Activated CD4-positive, alpha-beta T cell treated with anti-CD3 and anti-CD28 coated beads, Interleukin-2, amount 10 ng/mL, durations not matched to agents 24 days and 14 days (primary cell): ENCODE measurements at places on chromosomes 16 and 17. TPM values are rescaled to one million over a fixed set of nuclear protein-coding genes. Genes with fewer than 3 reads are reported as not detected.

GRCh38 chr17:76296889-76297288 is 11.2 kb downstream of the QRICH2 start:
- H3K27me3 ChIP-seq = no peaks in the 10 kb centered on the region
- no peak overlapping the region for H3K4me3 ChIP-seq
- peaks cover 2% of the 10 kb centered on the region for H3K4me1 ChIP-seq
- no peak for DNase-seq
- H3K36me3 ChIP-seq = peaks cover 3% of the 10 kb centered on the region
- H3K27ac ChIP-seq = no peak overlapping the region

DNA sequence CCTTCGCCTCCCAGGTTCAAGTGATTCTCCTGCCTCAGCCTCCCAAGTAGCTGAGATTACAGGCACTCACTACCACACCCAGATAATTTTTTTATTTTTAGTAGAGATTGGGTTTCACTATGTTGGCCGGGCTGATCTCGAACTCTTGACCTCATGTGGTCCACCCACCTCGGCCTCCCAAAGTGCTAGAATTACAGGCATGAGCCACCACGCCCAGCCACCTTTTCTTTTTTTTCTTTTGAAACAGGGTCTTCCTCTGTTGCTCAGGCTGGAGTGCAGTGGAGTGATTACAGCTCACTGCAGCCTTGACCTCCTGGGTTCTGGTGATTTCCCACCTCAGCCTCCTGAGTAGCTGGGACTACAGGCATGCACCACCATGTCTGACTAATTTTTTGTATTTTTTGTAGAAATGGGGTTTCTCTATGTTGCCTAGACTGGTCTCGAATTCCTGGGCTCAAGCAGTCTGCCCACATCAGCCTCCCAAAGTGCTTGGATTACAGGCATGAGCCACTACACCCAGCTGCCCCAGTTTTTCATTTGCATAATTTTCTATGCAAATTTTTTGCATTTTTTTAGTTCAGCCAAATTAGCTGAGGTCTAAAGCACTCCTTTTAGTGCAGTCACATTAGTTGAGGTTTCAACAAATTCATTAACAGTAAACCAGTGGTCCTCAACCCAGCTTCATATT is 11.3 kb downstream of the WWP2 start:
- H3K27ac ChIP-seq = peak overlapping the region; percentile 68
- no peak for DNase-seq
- H3K4me1 ChIP-seq = peaks cover 23% of the 10 kb centered on the region
- peaks cover 28% of the 10 kb centered on the region for H3K36me3 ChIP-seq

- H3K27me3 ChIP-seq = peaks cover 7% of the 10 kb centered on the region
- DNase-seq = no peak
- no peaks in the 10 kb centered on the region for H3K36me3 ChIP-seq
- H3K4me1 ChIP-seq = no peaks in the 10 kb centered on the region
These were observed 167.7 kb downstream of the ZNF423 start for GRCh38 chr16:49688036-49688697.

Gene TBC1D3D
- total RNA-seq = 1.4 TPM in 1 of 2 replicates, not detected in the other

Gene WFIKKN1
- 0.44 and 0.45 TPM in 2 replicates for total RNA-seq

Gene TLK2
- 42.7 and 47.2 TPM in 2 replicates for total RNA-seq
